ENCODE measurements at places on chromosomes 1 and 21.

DNA sequence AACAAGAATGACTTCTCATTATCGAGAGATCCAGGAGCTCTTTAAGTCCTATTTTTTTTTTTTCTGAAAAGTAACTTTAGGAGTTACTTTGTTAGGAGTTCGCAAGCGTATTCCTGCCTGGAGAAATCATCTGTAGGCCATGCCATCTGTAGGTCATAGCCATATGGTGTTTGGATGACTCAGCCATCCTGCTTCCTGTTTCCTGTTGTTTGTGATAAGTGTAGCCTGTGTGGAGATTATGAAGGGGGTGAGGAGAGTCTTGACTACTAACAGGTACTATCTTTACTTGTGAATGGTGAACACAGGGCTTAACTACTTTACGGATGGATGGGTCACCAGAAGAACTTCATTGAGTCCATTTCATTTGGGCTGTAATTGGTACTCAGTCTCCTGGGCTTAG lies 327.2 kb downstream of the PTPRU start:
- DNase-seq: no peak

DNA sequence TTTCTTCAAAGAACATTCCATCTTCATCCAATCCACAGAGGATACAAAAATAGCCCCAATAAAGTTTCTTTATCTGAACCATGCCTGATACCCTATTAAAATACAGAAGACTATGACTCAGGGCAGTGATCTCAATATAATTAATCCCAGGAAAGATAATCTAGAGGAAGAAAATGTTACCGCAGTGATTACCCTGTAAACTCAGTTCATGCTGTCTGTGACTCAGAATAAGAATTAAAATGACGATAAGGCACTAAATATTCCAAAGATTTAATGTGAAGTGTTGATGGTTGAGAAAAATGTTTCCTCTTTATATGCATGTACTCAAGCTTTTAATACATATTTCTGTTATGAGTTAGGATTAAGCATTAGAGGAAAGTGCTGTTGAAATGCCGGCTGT lies 88.6 kb upstream of the LYPLAL1 start:
- DNase-seq: peak; percentile 91

- DNase-seq: no peak
Observed at GRCh38 chr21:44303490-44303981, 3.7 kb downstream of the PFKL start.

GRCh38 chr21:41168391-41169257 lies 664 bp downstream of the BACE2 start:
- no peak for DNase-seq

- DNase-seq: no peak
Observed at GRCh38 chr21:16294128-16294527, 564.3 kb downstream of the USP25 start.

- no peak for DNase-seq
Observed at GRCh38 chr1:202143768-202144401, 652 bp downstream of the ARL8A start.

- DNase-seq: no peak
Observed at GRCh38 chr1:155910621-155911121, 478 bp downstream of the RIT1 start.

DNA sequence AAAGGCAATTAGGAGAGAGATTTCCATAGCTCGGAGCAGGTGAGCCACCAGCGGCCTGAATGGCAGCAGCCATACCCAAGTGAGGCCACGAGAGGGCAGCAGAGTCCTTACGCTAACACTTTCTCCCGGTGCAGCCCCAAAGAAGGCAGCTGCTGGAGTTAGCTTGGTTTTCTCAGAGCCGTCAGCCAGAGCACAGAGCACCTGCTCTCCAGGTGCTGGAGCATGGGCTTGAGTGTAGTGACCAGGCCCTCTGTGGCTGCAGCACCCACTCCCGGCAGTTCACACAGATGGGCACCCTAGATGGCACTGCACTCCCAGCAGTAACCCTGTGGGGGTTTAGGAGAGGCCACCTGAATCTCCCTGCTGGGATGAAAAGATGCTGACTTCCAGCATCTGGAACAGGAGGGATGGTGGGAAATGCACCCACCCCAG lies 45.8 kb downstream of the TMCC2 start:
- no peak for DNase-seq

GRCh38 chr21:45407629-45408247 lies 2.8 kb downstream of the COL18A1 start:
- DNase-seq: no peak

Data from fibroblast of skin of left quadriceps (primary cell).